Myocyte (in vitro differentiated cells): ENCODE measurements at places on chromosomes 2 and 18. TPM values are rescaled to one million over a fixed set of nuclear protein-coding genes. Genes with fewer than 3 reads are reported as not detected.

The KCNF1 gene
- total RNA-seq: 0.16 and 0.73 TPM in 2 replicates

The C2orf66 gene
- total RNA-seq: not detected in 2 replicates

The FBXO15 gene
- 0.83 and 0.91 TPM in 2 replicates for total RNA-seq

The LIMS4 gene
- 22.6 and 29.9 TPM in 2 replicates for total RNA-seq

The DYNAP gene
- not detected in 2 replicates for total RNA-seq

The GRP gene
- not detected in 2 replicates for total RNA-seq

The HOXD8 gene
- 0.88 and 2.2 TPM in 2 replicates for total RNA-seq

The DBI gene
- 172 and 293 TPM in 2 replicates for total RNA-seq

The ACTG2 gene
- 1.2 TPM in 1 of 2 replicates, not detected in the other for total RNA-seq

The FASTKD2 gene
- total RNA-seq: 47.9 and 57.2 TPM in 2 replicates

The SOCS6 gene
- 23.6 and 24.1 TPM in 2 replicates for total RNA-seq

The ARHGEF33 gene
- 0.26 and 0.27 TPM in 2 replicates for total RNA-seq
